Psoas muscle (tissue), 8 donors: ENCODE measurements at places on chromosomes 5 and 9. TPM values are rescaled to one million over a fixed set of nuclear protein-coding genes. Genes with fewer than 3 reads are reported as not detected.

PCDHB3 gene
- 1.8 TPM for total RNA-seq

GRCh38 chr9:91231619-91232018, 130.1 kb downstream of the AUH start:
- no peaks in the 10 kb centered on the region for H3K36me3 ChIP-seq
- no peaks in the 10 kb centered on the region for H3K27me3 ChIP-seq
- no peak for DNase-seq
- no peak overlapping the region for H3K4me3 ChIP-seq
- H3K27ac ChIP-seq, result no peak overlapping the region

GRCh38 chr5:12934722-12935121, 1009.8 kb downstream of the DNAH5 start:
- H3K36me3 ChIP-seq, result no peaks in the 10 kb centered on the region
- H3K4me1 ChIP-seq, result no peaks in the 10 kb centered on the region
- no peak for DNase-seq
- H3K27ac ChIP-seq, result no peak overlapping the region
- H3K27me3 ChIP-seq, result no peaks in the 10 kb centered on the region

GRCh38 chr5:38154615-38155204, 103.6 kb upstream of the EGFLAM start:
- no peaks in the 10 kb centered on the region for H3K36me3 ChIP-seq
- H3K27ac ChIP-seq, result no peak overlapping the region
- DNase-seq, result no peak

- peaks cover 33% of the 10 kb centered on the region for H3K4me1 ChIP-seq
- H3K36me3 ChIP-seq, result no peaks in the 10 kb centered on the region
- H3K4me3 ChIP-seq, result peak overlapping the region; percentile 83
- DNase-seq, result no peak
- no peaks in the 10 kb centered on the region for H3K27me3 ChIP-seq
- H3K27ac ChIP-seq, result no peak overlapping the region
Observed at GRCh38 chr9:71766663-71767062, 1.6 kb downstream of the CEMIP2 start.

GRCh38 chr5:172885597-172886340, 51.7 kb downstream of the ERGIC1 start:
- no peak overlapping the region for H3K27ac ChIP-seq
- H3K27me3 ChIP-seq, result no peaks in the 10 kb centered on the region
- DNase-seq, result no peak
- no peaks in the 10 kb centered on the region for H3K36me3 ChIP-seq

DNA sequence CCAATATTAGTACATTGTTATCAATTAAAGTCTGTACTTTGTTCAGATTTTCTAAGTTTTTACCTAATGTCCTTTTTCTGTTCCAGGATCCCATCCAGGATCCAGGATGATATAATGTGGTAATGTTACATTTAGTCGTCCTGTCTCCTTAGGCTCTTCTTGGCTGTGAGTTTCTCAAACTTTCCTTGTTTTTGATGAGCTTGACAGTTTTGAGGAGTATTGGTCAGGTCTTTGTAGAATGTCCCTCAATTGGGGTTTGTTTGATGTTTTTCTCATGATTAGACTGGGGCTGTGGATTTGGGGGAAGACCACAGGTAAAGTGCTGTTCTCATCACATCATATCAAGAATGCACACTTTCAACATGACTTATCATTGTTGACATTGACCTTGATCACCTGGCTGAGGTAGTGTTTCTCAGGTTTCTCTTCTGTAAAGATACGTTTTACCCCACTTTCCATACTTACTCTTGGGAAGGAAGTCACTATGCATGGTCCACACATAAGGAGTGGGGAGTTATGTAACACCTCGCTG, 9.6 kb downstream of the NDFIP1 start:
- H3K27ac ChIP-seq, result no peak overlapping the region
- H3K4me3 ChIP-seq, result no peak overlapping the region
- DNase-seq, result no peak
- H3K36me3 ChIP-seq, result peaks cover 3% of the 10 kb centered on the region

ATOX1 gene
- total RNA-seq, result 28.7 TPM

PCDHB5 gene
- 0.71 TPM for total RNA-seq

- peaks cover 17% of the 10 kb centered on the region for H3K4me1 ChIP-seq
- no peak overlapping the region for H3K27ac ChIP-seq
- peak; percentile 58 for DNase-seq
- no peaks in the 10 kb centered on the region for H3K27me3 ChIP-seq
- H3K36me3 ChIP-seq, result peaks cover 5% of the 10 kb centered on the region
Observed at GRCh38 chr5:134140530-134141201, 26.2 kb downstream of the TCF7 start.

- peaks cover 14% of the 10 kb centered on the region for H3K4me1 ChIP-seq
- H3K27ac ChIP-seq, result peak overlapping the region; percentile 17
Observed at GRCh38 chr5:137734962-137735554, 831 bp downstream of the KLHL3 start.

DNA sequence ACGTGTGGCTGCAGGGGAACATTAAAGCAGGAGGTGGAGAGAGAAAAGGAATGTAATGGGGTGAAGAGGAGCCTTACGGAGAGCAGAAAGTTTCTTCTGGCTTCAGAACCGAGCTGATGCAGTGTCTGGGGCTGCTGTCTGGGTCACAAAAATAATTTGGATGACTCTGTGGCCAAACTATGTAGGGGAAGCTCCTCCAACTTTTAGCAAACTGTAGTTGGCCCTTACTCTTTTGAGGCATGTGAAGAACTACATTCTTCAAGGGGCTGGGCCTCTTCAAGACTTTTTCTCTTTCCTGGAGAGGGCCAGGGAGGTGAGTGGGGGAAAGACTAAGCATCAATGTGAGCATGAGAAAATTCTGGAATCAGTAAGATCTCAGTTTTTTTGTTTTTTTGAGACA, 31.9 kb upstream of the SPARC start:
- no peaks in the 10 kb centered on the region for H3K36me3 ChIP-seq
- DNase-seq, result no peak
- H3K27ac ChIP-seq, result peak overlapping the region; percentile 53
- no peak overlapping the region for H3K4me3 ChIP-seq
- peaks cover 12% of the 10 kb centered on the region for H3K4me1 ChIP-seq

DNA sequence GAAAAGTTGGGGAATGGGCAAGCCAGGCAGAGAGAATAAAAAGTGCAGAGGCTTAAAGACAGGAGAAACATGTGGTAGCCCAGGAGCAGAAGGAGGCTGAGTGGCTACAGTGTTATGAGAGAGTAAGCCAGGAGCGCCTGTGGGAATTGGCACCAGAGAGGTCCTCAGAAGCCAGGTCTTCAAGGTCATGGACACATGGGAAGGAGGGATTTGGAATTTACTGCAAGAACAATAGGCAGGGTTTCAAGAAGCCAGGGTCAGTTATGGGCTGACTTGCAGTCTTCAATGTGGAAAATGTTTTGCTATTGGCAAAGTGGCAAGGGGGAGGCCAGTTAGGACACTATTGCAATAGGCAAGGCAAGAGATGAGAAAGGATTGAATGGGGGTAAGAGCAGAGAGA, 29.3 kb downstream of the ERAP1 start:
- H3K4me1 ChIP-seq, result peaks cover 6% of the 10 kb centered on the region
- H3K36me3 ChIP-seq, result peaks cover 99% of the 10 kb centered on the region
- no peak overlapping the region for H3K27ac ChIP-seq
- H3K4me3 ChIP-seq, result no peak overlapping the region

RNF183 gene
- total RNA-seq, result not detected

IFNK gene
- total RNA-seq, result not detected

ADAMTS6 gene
- 0.34 TPM for total RNA-seq

GRCh38 chr5:73749485-73750270, 123.7 kb downstream of the ARHGEF28 start:
- H3K36me3 ChIP-seq, result no peaks in the 10 kb centered on the region
- DNase-seq, result no peak
- H3K27ac ChIP-seq, result no peak overlapping the region
- H3K4me1 ChIP-seq, result peaks cover 4% of the 10 kb centered on the region

- H3K4me1 ChIP-seq, result no peaks in the 10 kb centered on the region
- H3K36me3 ChIP-seq, result peaks cover 40% of the 10 kb centered on the region
- H3K27me3 ChIP-seq, result no peaks in the 10 kb centered on the region
- H3K4me3 ChIP-seq, result no peak overlapping the region
Observed at GRCh38 chr9:13166996-13167395, 112.5 kb downstream of the MPDZ start.

GRCh38 chr5:59473611-59474010, 419.9 kb downstream of the PDE4D start:
- no peaks in the 10 kb centered on the region for H3K36me3 ChIP-seq
- no peak overlapping the region for H3K4me3 ChIP-seq
- DNase-seq, result no peak
- H3K27ac ChIP-seq, result no peak overlapping the region

- H3K4me3 ChIP-seq, result no peak overlapping the region
- DNase-seq, result peak; percentile 86
- peak overlapping the region; percentile 47 for H3K27ac ChIP-seq
- no peaks in the 10 kb centered on the region for H3K27me3 ChIP-seq
Observed at GRCh38 chr5:172740428-172741205, 30.4 kb downstream of the DUSP1 start.
